COR-L47 (cell line): ENCODE measurements at places on chromosomes 6 and 20.

DNA sequence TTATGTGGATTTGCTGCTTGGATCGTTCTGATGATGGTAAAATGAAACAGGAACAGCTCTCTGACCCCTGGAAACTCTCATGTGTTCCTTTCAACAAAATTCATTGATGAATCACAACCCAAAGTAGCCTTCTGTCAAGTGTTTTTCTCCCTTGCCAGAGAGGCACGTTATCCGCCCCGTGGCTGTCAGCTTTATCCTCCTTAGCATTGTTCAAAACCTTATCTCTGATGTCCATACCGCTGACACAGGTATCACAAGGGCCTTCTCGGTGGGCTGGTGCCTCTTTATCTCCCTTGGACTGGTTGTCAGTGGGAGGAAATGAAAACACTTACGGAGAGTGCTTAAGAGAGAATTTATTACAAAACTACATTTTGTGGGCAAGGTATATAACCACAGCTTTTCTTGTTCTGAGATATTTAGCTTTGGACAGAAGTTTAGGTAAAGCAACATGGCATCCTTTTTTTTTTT lies 84.9 kb downstream of the TIAM2 start:
- DNase-seq, result no peak

GRCh38 chr6:6414931-6415330 lies 94.5 kb upstream of the F13A1 start:
- DNase-seq, result no peak

DNA sequence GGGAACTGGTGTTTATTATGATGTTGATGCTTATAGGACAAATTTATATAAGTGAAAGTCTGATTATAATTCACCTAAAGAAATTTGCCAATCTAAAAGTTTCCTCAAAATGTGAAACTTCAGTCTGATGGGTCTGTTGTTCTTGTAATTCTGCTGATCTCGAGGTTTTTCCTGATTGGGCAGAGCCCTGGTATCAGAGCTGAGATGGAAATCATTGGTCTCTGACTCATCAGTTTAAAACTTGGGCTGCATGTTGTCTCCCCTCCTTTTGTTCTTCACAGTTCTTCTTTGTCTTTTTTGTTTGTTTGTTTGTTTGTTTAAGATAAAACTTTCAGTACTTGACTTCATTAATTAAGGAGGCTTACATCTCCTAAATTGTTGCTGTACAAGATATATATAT lies 5.9 kb downstream of the SMAP1 start:
- no peak for DNase-seq

- no peak for DNase-seq
Observed at GRCh38 chr6:6052216-6052615, 45.5 kb upstream of the NRN1 start.

GRCh38 chr6:36120018-36120417 lies 10.3 kb upstream of the MAPK13 start:
- no peak for DNase-seq

GRCh38 chr20:31674895-31675827 lies 37.4 kb downstream of the COX4I2 start:
- no peak for DNase-seq
